ENCODE measurements at places on chromosomes 2 and 18.

- DNase-seq: no peak
These were observed 82.1 kb downstream of the TSN start for GRCh38 chr2:121837591-121837990.

DNA sequence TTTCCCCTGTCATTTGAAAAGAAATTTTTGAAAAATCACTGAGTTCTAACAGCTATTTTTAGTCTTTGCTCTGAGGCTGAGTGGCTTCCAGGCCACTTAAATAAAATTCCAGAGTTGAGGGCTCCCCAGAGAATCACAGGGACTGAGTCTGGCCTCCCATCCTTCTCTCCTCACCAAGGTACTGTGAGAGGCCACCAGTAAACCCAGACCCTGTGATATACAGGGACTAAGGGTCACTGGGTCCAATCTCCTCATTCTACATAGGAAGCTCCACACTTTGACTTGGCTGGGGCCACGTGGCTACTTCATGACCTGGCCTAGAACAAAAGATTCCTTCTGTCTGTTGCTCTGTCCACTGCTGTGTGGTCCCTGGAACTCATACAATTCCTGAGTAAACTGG is 123.2 kb upstream of the CDCA7 start:
- no peak for DNase-seq

DNA sequence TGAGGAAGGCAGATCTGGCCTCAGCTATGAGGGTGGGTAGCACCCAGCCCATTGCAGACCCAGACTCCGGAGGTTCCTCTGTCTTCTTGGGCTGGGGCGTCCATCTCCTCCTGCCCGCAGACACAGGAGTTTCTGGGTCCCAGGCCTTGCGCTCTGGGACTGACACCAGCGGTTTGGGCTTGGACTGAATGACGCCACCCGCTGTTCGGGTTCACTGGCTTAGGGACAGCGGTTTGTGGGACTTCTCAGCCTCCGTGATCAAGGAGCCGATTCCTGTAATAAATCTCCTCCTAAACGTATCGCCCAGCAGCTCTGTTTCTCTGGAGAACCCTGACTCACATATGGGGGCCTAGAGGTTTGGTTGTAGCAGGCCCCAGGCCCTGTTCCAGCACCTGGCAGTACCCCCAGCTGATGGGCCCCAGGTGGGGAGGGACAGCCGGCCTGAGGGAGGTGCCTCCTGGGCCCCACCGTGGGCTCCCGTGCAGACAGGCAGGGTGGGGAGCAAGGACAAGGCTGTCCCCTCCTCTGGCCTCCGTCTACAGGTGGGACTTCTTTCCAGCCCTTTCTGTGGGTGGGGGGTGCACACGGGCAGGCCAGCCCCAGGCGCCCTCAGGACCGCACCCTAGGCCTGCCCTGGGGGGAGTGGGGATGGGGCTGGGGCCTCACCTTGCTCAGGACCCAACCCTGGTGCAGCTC is 4.5 kb upstream of the AQP12A start:
- no peak for DNase-seq

DNA sequence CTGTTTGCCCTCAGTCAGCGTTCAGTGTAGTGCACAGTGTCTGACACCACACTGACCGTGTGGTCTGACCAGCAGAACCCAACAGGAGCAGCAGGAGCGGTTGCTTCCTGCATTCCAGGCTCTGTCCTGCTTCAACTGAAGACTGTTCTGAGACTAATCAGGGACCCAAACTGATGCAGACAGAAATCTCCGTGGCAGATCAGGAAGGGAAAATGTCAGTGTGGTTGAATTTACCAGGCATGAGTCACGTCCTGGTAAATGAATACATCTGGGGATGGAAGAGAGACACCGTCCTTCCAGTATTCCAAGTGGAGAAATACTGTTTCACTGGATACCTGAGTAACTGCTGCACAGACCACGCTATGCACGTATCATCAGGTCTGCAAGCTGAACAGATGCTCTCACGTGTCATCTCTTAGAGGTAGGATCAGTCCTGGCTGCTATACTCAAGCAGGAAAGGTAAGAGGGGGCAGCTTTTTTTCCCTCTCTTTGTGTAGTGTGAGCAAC is 223.6 kb upstream of the EPAS1 start:
- DNase-seq: no peak

GRCh38 chr18:8422391-8422790 is 186.8 kb upstream of the RAB12 start:
- no peak for DNase-seq

DNA sequence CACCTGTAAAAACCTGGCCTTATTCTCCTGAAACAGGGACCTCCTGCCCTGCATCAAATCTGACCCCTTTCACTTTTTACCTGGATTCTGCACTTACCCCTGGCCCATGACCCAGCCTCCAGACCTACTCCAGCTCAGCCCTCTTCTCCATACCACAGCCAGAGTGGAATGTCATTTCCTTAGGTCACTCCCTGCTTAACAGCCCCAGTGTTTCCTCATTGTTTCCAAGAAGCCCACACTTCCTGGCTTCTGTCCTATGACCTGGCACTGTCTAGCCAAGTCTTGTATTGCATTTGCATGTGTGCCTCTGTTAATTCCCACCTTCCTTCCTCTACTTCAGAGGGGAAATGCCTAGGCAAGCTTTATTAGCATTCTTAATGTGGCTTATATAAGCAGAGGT is 51.4 kb upstream of the TRIB2 start:
- no peak for DNase-seq

- DNase-seq: no peak
These were observed at the start of gene SERPINB7 for GRCh38 chr18:63775166-63775730. TSS of gene SERPINB7 (plus strand) at chr18:63775418. CDS start at chr18:63782373, 6,955 bp downstream.

DNA sequence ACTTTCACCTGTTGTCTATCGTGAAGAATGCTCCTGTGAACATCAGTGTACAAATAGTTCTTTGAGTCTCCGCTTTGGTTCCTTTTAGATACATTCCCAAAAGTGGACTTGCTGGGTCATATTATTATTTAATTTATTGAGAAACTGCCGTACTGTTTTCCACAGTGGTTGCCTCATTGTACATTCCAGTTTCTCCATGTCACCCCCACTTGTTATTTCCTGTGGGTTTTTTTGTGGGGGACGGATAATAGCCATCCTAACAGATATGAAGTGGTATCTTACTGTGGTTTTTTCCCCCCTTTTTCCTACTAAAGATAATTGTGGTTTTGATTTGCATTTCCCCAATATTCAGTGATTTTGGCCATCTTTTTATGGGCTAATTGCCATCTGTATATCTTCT is 53.8 kb downstream of the SMCHD1 start:
- no peak for DNase-seq

Data from stimulated activated CD4-positive, alpha-beta T cell treated with anti-CD3 and anti-CD28 coated beads, Interleukin-4, amount 100 ng/mL, for 48 hours (primary cell).